Progenitor cell of endocrine pancreas (in vitro differentiated cells): ENCODE measurements at places on chromosomes 1 and 21.

DNA sequence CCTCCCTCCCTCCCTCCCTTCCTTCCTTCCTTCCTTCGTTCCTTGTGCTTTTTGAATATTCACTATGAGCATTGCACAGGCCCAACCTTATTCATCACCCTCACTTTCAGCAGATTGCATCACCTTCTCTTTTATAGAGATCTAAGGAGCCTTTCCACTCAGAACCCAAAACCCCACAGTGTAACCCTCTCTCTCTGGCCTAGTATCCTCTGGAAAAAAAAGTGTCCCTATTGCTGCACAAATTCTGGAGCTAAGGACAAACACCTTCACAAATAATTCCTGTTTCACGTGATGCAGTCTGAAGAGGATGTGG, 25.6 kb downstream of the OR10J5 start:
- DNase-seq, result no peak

DNA sequence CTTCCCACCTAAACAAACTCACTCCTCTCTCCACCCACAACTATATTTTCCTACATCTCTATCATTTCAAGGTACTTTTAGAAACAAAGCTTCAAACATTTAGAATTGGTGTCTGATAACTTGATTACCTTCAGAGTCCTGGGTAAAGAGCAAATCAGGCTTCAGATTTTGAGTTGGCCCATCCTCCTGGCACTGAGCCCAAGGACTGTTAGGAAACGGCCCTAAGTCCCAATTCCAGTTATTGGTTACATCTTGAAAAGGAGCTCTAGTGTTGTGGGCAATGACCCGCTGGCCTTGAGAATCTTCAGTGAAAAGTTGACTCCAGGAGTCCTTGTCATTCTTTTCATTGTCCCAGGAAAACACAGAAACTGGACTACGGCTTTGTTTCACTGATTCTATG, 15.1 kb downstream of the MTFR1L start:
- no peak for DNase-seq

- no peak for DNase-seq
Observed at GRCh38 chr1:32023351-32023750, 9.7 kb downstream of the KHDRBS1 start.

DNA sequence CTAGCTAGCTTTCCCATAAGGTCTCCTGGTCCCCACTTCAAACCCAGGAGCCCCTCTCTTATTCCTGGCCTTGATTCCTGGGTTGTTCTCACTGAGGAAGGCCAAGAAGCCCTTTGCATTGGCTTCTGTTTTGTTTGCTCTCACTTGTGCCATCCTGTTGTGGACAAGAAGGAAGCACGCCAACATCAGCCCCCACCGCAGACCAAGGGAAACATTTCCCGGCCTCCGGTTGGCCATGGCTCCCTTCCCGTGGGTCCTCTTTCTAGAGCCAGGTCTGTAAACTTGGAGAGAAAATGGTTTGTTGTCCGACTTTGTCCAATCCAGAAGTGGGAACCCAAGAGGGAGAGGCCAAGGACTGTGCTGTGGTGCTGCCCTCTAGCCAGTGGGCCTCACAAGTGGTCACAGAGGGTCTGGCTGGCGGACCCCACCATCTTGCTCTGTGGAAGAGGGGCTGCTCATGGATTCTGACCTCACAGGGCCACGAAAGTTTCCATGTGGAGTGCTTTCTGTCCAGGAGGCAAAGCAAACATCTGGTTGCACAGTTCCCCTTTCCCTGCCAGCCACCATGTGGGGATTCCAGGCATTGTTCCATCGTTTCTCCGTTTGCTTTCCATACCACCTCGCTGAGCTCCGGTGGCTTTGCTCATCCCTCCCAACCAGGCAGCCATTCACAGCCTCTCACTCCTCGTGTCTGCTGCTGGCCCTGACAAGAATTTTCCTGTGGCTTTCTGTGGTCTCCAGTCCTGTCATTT, 18.9 kb upstream of the TENT5C start:
- DNase-seq, result no peak

DNA sequence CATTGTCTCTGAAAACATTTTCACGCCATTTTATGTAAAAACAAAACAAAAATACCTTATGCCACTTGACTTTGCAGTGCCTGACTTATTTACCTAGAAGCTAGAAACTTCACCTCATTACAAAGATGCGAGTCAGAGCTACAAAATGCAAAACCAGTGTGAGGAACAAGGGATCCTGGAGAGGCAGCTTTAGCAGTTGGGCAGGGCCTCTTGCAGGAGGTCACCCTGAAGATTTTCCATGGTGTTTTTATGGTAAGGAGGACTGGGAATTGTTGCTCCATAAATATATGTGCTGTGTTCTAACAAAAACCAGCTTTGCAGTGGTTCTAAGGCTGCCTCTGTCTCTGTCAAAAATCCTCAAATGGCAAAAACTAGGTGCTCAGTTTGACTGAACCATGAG, 36.4 kb upstream of the TARBP1 start:
- no peak for DNase-seq

DNA sequence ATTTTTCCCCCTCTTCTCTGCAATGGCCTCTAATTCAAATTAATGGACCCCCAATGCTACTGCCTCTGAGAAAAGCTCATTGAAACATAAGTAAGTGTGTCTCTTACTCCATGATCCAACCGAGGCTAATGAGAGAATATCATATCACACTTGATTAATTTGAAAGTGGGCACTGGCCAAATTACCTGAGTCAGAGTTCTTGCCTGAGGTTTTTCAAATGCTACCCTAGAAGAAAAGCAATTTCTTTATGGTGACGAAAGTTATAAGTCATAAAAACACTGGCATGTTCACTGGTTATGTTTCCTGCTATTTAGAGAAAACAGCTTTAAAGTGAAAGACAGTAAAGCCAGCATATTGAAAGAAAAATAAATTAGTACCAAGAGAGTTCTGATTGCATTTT, 368.8 kb upstream of the TMPRSS15 start:
- DNase-seq, result no peak

- DNase-seq, result no peak
Observed at GRCh38 chr1:235416662-235417049, 49.4 kb downstream of the TBCE start.

DNA sequence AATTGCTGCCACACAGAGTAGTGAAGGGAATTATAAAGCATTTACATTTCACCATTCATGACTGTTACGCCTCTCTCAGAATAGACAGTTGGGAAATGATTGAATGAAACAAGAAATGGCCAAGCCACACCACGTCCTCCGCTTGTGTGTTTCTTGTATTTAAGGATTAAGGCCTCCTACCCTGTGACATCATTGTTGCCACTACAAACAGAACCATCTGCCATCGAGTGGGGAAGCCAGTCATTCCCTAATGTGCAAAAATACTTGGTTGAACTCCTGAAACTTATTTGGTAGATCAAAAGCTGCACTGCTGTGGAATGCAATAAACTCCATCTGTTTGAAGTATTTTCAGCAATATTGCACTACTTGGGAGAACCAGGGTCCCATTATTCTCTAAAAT, 99.0 kb upstream of the C1orf105 start:
- DNase-seq, result no peak

- no peak for DNase-seq
Observed at GRCh38 chr1:8232036-8232757, 85.7 kb upstream of the SLC45A1 start.

GRCh38 chr1:209800984-209801834, 4.7 kb downstream of the IRF6 start:
- DNase-seq, result no peak

DNA sequence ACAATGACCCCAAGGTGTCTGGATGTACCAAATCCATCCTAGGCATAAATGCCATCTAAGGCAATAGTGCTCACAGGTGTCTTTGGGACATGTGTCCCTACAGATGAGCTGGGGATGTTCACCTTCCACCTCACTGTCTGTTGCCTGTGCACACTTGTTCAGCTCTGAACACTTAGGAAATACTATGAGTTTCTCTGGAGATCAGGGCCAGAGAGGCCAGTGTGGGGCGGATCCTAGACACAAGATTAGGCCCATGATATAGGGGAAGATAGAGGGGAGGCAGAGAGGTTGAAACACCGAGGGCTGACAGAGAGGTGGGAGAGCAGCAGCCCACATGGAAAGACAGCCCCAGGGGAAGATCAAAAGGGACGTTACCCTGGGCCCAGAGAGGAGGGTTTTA, 25.6 kb downstream of the C1orf116 start:
- DNase-seq, result no peak

GRCh38 chr1:234208791-234209190, 164.5 kb upstream of the COA6 start:
- no peak for DNase-seq

GRCh38 chr1:113219377-113219776, 146.4 kb downstream of the LRIG2 start:
- DNase-seq, result no peak

GRCh38 chr1:53303243-53303642, 24.6 kb downstream of the LRP8 start:
- no peak for DNase-seq

DNA sequence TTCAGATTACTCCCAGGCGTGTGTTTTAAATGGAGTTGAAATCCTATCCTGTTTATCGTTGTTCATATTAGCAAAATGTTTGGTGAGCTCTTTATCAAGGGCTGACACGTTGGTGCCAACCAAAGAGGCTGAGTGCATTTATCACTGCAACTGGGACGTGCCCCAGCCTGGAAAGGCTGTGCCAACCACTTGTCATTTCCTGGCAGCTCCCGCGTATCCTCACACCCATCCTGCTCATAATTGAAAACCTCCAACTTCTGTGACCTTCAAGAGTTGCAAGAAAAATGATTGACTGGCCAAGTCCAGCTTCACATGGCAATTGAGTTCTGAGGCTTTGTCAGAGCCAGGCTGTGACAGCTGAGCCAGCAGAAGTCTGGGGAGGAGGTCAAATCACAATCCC, 43.7 kb upstream of the KCNA3 start:
- DNase-seq, result no peak

GRCh38 chr1:195731385-195731784, 876.9 kb downstream of the KCNT2 start:
- DNase-seq, result no peak

- no peak for DNase-seq
Observed at GRCh38 chr1:63343922-63344321, 21.6 kb downstream of the FOXD3 start.

- no peak for DNase-seq
Observed at GRCh38 chr1:159867664-159868026, 5.2 kb upstream of the VSIG8 start.

GRCh38 chr1:213980906-213981305, 6.9 kb upstream of the PROX1 start:
- no peak for DNase-seq

DNA sequence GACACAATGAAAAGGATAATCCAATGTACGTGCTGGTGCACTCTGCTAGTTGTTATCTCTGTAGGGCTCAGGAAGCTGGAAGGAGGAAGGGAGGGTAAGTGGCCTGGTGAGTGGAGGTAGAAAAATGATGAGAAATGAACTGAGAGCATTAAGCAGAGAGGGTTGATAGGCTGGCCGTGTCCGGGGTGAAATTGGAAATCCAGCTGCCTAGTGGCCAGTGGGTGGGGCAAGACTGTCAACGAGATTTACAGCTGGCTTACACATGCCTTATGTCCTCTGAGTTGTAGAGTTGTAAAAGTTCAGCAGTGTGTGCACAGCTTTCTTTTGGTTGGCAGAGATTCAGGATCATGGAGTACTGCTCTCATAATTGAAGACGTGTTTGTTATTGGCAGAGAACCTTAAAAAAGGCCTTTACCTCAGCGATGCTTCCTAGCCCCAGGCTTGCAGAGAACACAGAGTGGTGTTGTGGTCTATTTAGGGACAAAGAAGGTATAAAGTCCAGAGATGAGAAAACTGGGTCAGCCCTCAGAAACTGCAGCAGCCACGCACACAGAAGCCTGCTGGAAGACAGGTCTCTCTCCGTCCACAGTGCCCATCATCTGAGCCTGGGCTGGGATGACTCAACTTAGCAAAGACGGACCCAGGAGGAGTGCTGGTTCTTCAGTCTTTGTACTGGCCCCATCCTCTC, 132.4 kb downstream of the EDEM3 start:
- no peak for DNase-seq

GRCh38 chr1:94920061-94920460, 6.8 kb downstream of the CNN3 start:
- no peak for DNase-seq

DNA sequence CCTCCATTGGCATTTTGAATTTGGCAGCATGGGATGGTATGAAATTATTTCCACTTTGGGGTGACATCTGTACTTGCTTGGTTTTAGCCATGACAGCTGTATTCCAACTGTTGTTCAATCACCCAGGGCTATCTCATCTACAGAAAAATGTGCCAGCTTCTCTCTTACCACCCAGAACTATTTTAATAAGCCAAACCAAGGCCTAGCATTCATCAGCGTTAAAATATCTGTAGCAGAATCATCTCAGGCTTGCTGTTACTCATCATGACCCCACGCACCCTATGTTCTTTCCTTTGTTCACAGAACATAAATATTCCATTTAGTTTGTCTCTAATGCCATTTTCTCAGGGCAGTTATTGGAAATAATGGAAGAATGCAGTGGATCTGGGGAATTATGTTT, 49.8 kb downstream of the GIPC2 start:
- DNase-seq, result no peak

- no peak for DNase-seq
Observed at GRCh38 chr1:186208405-186209129, 166.5 kb downstream of the TPR start.

GRCh38 chr1:230540421-230541155, 101.7 kb upstream of the COG2 start:
- DNase-seq, result no peak

DNA sequence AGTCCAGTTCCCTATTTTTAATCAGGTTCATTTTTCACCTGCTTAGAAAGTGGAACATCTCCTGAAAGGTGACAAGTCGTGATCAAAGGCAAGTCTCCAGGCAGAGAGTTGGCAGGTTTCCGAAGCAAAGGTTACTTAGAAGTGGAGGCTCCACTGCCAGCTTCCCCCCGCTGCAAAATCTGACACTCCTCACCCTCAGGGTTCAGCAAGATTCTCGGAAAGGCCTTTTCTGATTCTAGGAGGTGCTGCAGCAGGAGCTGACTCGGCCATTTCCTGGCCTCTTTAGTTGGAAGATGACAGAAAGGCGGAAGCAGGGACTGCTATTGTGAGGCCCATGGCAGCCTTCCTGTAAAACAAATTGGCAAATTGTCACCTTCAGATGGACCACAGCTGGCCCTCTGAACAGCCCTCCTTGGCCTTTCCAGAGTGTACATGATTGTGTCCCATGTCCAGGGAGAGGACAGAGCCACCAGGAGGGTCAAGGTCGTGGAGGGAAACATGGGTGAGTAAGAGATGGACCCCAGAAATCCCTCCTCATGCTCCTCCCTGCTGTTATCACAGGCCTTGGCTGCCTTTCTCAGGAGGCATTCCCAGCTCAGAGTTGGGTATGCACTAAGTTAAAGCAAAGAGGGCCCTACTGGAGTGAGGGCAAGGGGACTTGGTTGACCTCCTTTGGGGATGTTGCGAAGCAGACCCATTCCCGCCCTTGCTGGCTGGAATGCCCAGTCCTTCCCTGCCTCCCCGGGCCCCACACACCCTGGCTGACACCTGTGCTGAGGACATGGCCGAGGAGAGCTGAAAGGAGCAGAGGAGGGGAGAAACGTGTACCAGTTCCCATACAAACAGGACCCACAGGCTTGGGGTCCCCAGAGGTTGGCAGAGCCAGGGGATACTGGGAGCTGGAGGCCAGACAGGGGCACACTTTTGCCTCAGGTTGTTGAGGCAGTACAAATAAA, 115.5 kb upstream of the IRF2BP2 start:
- no peak for DNase-seq
